ENCODE measurements at places on chromosomes 3 and 15. TPM values are rescaled to one million over a fixed set of nuclear protein-coding genes. Genes with fewer than 3 reads are reported as not detected.

IL17RE gene
- total RNA-seq, result 1.9 TPM

HYAL1 gene
- 0.79 TPM for total RNA-seq

NR2E3 gene
- total RNA-seq, result not detected

PSMA4 gene
- 54.5 TPM for total RNA-seq

HHLA2 gene
- total RNA-seq, result 0.35 TPM

PEX11A gene
- total RNA-seq, result 2.0 TPM

XCR1 gene
- not detected for total RNA-seq

CDV3 gene
- total RNA-seq, result 198 TPM

SHC4 gene
- 0.88 TPM for total RNA-seq

PIGZ gene
- 1.1 TPM for total RNA-seq

ALDH1A2 gene
- 0.73 TPM for total RNA-seq

ROPN1 gene
- not detected for total RNA-seq

MST1R gene
- 0.59 TPM for total RNA-seq

GOLGA6A gene
- total RNA-seq, result 0.37 TPM

FETUB gene
- total RNA-seq, result not detected

EHHADH gene
- total RNA-seq, result 1.5 TPM

HIGD2B gene
- not detected for total RNA-seq

GREM1 gene
- not detected for total RNA-seq

KLHL6 gene
- 54.7 TPM for total RNA-seq

PML gene
- 79.8 TPM for total RNA-seq

RBP2 gene
- not detected for total RNA-seq

GASK1A gene
- 0.15 TPM for total RNA-seq

DZIP1L gene
- not detected for total RNA-seq

SMCO1 gene
- not detected for total RNA-seq

ZBBX gene
- total RNA-seq, result not detected

GXYLT2 gene
- total RNA-seq, result not detected

TMEM207 gene
- total RNA-seq, result not detected

GRK7 gene
- total RNA-seq, result 0.13 TPM

GRAMD1C gene
- 0.43 TPM for total RNA-seq

GPR160 gene
- total RNA-seq, result 8.4 TPM

ISG20 gene
- total RNA-seq, result 161 TPM

WHAMM gene
- total RNA-seq, result 34.1 TPM

GABRA5 gene
- total RNA-seq, result not detected

SEMA6D gene
- total RNA-seq, result not detected

FAIM gene
- 4.8 TPM for total RNA-seq

SENP7 gene
- 45.8 TPM for total RNA-seq

SAXO2 gene
- total RNA-seq, result 3.6 TPM

MELTF gene
- total RNA-seq, result 2.3 TPM

ADAMTS9 gene
- total RNA-seq, result 0.10 TPM

ASB14 gene
- total RNA-seq, result not detected

ARL13B gene
- total RNA-seq, result 6.0 TPM

ADPRH gene
- total RNA-seq, result 3.6 TPM

SLC28A2 gene
- not detected for total RNA-seq

HAUS2 gene
- total RNA-seq, result 13.1 TPM

PROS1 gene
- total RNA-seq, result 0.32 TPM

ITIH3 gene
- not detected for total RNA-seq

NME9 gene
- 0.88 TPM for total RNA-seq

NCKIPSD gene
- 19.4 TPM for total RNA-seq

ZBTB47 gene
- 0.93 TPM for total RNA-seq

SLC28A1 gene
- total RNA-seq, result not detected

Measured in T-cell (primary cell).